ENCODE measurements at places on chromosomes 12 and 14. TPM values are rescaled to one million over a fixed set of nuclear protein-coding genes. Genes with fewer than 3 reads are reported as not detected.

ZDHHC22 gene
- total RNA-seq: 0.13 TPM

- no peak for DNase-seq
- no peak overlapping the region for H3K27ac ChIP-seq
- H3K27me3 ChIP-seq: no peaks in the 10 kb centered on the region
- H3K4me3 ChIP-seq: no peak overlapping the region
- peaks cover 19% of the 10 kb centered on the region for H3K4me1 ChIP-seq
- peaks cover under 1% of the 10 kb centered on the region for H3K36me3 ChIP-seq
These were observed 67.8 kb downstream of the PELI2 start for GRCh38 chr14:56185992-56186391.

CIROP gene
- total RNA-seq: not detected

CD163L1 gene
- total RNA-seq: 3.8 TPM

GRCh38 chr12:107349008-107349747 lies 255.8 kb upstream of the CRY1 start:
- no peak for DNase-seq
- H3K27ac ChIP-seq: no peak overlapping the region
- peaks cover 22% of the 10 kb centered on the region for H3K27me3 ChIP-seq

- no peaks in the 10 kb centered on the region for H3K4me1 ChIP-seq
- no peak for DNase-seq
These were observed 41.7 kb downstream of the NEDD1 start for GRCh38 chr12:96948782-96949181.

DNA sequence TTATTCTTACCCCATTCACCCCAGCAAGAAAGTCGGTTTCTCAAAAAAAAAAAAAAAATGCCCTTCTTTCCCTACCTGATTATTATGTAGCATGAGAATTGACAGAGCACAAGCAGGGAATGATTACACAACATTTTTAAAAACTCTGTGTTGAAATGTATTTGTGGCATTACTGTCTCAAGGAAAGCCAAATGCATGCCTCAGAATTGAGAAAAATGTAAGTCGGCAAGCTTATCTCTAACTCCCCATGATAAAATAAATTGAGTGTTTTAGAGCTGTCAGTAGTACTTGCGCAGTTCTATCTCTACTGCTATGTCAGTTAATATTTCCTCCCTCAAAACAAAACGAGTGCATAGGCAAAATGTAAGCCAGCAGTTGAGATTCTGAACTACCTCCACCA lies 25.7 kb downstream of the ANO4 start:
- H3K4me3 ChIP-seq: no peak overlapping the region
- no peaks in the 10 kb centered on the region for H3K27me3 ChIP-seq
- H3K27ac ChIP-seq: no peak overlapping the region
- no peak for DNase-seq
- peaks cover 7% of the 10 kb centered on the region for H3K4me1 ChIP-seq

CELA1 gene
- total RNA-seq: not detected

PARP2 gene
- 19.4 TPM for total RNA-seq

DNA sequence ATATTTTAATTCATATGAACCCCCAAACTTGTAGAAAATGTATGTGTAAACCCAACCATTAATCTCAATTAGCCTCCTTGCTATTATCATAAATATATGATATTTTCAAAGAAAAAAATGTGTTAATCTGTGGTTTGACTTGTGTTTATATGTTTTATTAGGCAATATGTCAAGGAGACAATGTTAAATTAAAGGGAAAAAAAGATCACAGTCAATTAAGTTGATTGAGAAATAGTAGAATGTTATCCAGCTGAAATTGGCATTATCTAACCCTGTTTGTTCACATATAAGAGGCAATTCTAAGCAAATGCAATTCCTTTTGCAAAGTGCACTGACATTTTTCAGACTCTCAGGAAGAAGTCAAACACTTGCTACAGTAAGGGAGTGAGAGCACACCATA lies 745.3 kb downstream of the C12orf50 start:
- H3K4me3 ChIP-seq: no peak overlapping the region
- no peak for DNase-seq
- H3K4me1 ChIP-seq: no peaks in the 10 kb centered on the region
- H3K36me3 ChIP-seq: no peaks in the 10 kb centered on the region

A2ML1 gene
- total RNA-seq: not detected

GRCh38 chr12:16685107-16685506 lies 79.1 kb upstream of the LMO3 start:
- H3K27me3 ChIP-seq: peaks cover 2% of the 10 kb centered on the region
- no peaks in the 10 kb centered on the region for H3K4me1 ChIP-seq
- no peaks in the 10 kb centered on the region for H3K36me3 ChIP-seq
- no peak overlapping the region for H3K27ac ChIP-seq
- no peak overlapping the region for H3K4me3 ChIP-seq

CEP170B gene
- 39.6 TPM for total RNA-seq

- H3K27me3 ChIP-seq: no peaks in the 10 kb centered on the region
- no peak overlapping the region for H3K27ac ChIP-seq
- no peak overlapping the region for H3K4me3 ChIP-seq
- no peaks in the 10 kb centered on the region for H3K36me3 ChIP-seq
These were observed 83.2 kb downstream of the PAH start for GRCh38 chr12:102833687-102834441.

DNA sequence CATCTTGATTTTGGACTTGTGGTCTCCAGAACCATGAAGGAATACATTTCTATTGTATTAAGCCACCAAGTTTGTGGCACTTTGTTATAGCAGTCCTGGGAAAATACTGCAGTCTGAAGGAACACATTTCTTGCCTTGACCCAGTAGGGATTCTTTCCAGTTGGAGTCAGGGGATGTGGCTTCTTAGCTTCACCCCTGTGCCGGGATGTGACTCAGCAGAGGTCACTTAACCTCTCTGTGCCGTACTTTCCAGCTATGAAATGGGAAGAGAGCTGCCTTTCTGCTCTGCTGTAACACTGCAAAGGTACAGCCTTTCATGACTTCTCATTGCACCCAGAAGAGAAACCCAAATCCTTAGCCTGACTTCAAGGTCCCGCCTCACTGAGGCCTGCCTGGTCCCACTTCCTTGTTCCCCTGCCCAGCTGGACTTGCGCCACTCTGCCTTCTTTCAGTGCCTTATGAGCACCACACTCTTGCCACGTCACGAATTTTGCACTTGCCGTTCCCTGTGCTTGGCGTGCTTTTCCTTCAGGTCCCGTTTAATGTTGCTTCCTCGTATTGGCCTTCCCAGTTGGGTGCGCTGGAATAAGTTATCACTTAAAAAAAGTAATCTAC lies 24.2 kb downstream of the CHST11 start:
- H3K4me3 ChIP-seq: no peak overlapping the region
- DNase-seq: no peak
- H3K27ac ChIP-seq: no peak overlapping the region

ADCY6 gene
- total RNA-seq: 54.9 TPM

GRCh38 chr14:56708704-56709103 lies 101.6 kb downstream of the OTX2 start:
- H3K36me3 ChIP-seq: no peaks in the 10 kb centered on the region
- no peak for DNase-seq
- peaks cover 23% of the 10 kb centered on the region for H3K27me3 ChIP-seq
- H3K27ac ChIP-seq: no peak overlapping the region
- no peak overlapping the region for H3K4me3 ChIP-seq

DNA sequence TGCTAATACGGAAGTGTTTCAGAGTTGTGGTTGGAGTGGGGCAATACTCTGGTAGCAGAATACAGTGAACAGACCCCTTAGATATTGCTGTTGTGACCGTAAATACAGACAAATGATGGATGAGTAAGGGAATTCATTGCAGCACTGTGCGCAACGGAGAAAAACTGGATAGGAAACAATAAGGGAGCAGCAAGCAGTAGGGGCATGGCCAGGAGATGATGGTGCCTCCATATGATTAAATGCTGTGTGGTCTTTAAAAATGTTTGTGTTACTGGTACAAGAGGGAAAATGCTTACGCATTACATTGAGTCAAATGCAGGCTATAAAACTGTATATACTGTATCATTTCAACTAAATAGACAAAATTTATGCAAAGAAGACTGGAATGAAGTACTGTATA lies 61.6 kb downstream of the EML1 start:
- peaks cover 12% of the 10 kb centered on the region for H3K36me3 ChIP-seq
- peaks cover 10% of the 10 kb centered on the region for H3K4me1 ChIP-seq
- DNase-seq: no peak
- H3K4me3 ChIP-seq: no peak overlapping the region
- H3K27ac ChIP-seq: no peak overlapping the region

- peaks cover 71% of the 10 kb centered on the region for H3K27me3 ChIP-seq
- H3K4me3 ChIP-seq: no peak overlapping the region
- peaks cover 2% of the 10 kb centered on the region for H3K36me3 ChIP-seq
- no peak overlapping the region for H3K27ac ChIP-seq
- H3K4me1 ChIP-seq: peaks cover 6% of the 10 kb centered on the region
These were observed 5.5 kb downstream of the NKX2-1 start for GRCh38 chr14:36514278-36515104.

KCNMB4 gene
- total RNA-seq: 3.3 TPM

DNA sequence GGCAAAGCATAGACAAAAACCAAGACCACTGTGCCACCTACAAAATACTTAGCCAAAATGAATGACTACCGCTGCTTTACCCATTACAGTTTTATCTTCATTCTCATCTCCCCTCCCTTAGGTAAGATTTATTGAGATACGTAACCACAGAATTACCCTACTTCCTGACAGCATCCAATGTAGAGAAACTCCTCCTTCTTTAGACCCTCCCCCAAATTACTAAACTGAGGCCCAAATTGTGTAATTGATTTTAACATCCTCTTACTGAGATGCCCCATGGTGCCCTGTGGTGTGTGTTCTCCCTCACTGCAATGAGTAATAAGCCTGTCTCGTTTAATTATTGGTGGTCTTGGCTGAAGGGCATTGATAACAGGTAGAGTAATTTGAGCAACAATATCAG lies 19.1 kb downstream of the VRK1 start:
- H3K4me3 ChIP-seq: no peak overlapping the region
- no peak overlapping the region for H3K27ac ChIP-seq
- no peak for DNase-seq
- peaks cover 3% of the 10 kb centered on the region for H3K4me1 ChIP-seq

DNA sequence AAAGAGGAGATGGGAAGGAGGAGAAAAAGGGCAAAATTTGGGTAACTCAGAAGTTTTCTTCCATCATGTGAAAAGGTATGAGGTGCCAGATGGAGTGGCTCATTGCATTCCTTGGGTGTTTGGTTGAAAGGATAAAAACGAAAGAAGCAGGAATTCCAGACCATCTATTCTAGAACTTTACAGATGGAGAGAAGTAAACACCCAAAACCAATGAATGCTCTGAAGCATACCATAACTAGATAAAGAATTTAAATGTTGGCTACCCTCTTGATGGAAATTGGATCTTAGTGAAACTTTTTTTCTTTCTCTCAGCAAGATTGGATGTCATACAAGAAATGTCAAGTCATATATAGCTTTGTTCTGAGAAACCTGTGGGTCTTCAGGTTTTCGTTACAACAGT lies 175.6 kb upstream of the FAR2 start:
- no peaks in the 10 kb centered on the region for H3K27me3 ChIP-seq
- no peak overlapping the region for H3K4me3 ChIP-seq
- H3K4me1 ChIP-seq: no peaks in the 10 kb centered on the region
- DNase-seq: no peak

GRCh38 chr12:59014885-59015284 lies 94.6 kb upstream of the LRIG3 start:
- DNase-seq: no peak
- no peaks in the 10 kb centered on the region for H3K36me3 ChIP-seq
- peaks cover 3% of the 10 kb centered on the region for H3K4me1 ChIP-seq
- H3K4me3 ChIP-seq: no peak overlapping the region

DNA sequence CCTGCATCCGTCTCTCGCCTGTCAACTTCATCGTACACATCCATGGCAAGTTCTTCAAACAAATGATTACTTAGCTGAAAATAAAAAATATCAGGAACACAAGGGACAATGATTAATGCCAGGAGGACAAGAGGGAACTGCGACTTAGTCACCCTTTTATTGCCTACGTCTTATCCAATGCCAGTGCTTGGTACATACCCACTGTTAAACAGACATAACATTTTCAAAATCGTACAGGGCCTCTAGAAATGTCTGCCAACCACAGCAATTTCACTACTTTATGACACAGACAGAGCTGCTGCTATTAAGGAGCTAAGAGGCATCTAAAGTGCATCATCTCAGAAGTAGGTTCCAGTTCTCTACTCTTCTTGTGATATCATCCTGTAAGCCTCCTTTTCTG lies 34.6 kb downstream of the GIT2 start:
- DNase-seq: no peak
- H3K4me1 ChIP-seq: no peaks in the 10 kb centered on the region
- H3K36me3 ChIP-seq: peaks cover 24% of the 10 kb centered on the region

SERPINA1 gene
- not detected for total RNA-seq

CLEC12A gene
- not detected for total RNA-seq

- peaks cover 22% of the 10 kb centered on the region for H3K36me3 ChIP-seq
- H3K4me1 ChIP-seq: peaks cover 33% of the 10 kb centered on the region
- H3K27ac ChIP-seq: peak overlapping the region; percentile 10
- no peak for DNase-seq
- H3K27me3 ChIP-seq: no peaks in the 10 kb centered on the region
- H3K4me3 ChIP-seq: no peak overlapping the region
These were observed 75.8 kb downstream of the RIN3 start for GRCh38 chr14:92589213-92589852.

All from chondrocyte (in vitro differentiated cells).